ENCODE measurements at places on chromosomes 13 and 19. TPM values are rescaled to one million over a fixed set of nuclear protein-coding genes. Genes with fewer than 3 reads are reported as not detected.

Gene ZNF85
- total RNA-seq: 14.6 TPM

Gene LRFN3
- total RNA-seq: 0.52 TPM

Gene APOC4
- not detected for total RNA-seq

Gene POSTN
- 1,449 TPM for total RNA-seq

Gene PRSS57
- not detected for total RNA-seq

Gene MYH14
- 30.3 TPM for total RNA-seq

Gene NLRP12
- total RNA-seq: 1.0 TPM

Gene ZNF626
- 11.5 TPM for total RNA-seq

Gene ZNF763
- 2.1 TPM for total RNA-seq

Gene COX6B2
- not detected for total RNA-seq

Gene SELENOV
- total RNA-seq: not detected

Gene NLRP4
- total RNA-seq: not detected

Gene CEP89
- 7.8 TPM for total RNA-seq

Gene RASGRP4
- total RNA-seq: 1.0 TPM

Gene LHFPL6
- total RNA-seq: 32.4 TPM

Gene PGLYRP1
- total RNA-seq: 2.1 TPM

Gene SWSAP1
- 0.52 TPM for total RNA-seq

Gene ZNF625
- 7.3 TPM for total RNA-seq

Gene PDE4A
- total RNA-seq: 1.0 TPM

Gene ASPDH
- total RNA-seq: not detected

Gene IL4I1
- 0.52 TPM for total RNA-seq

Gene FAAP24
- total RNA-seq: 1.0 TPM

Gene SULT2A1
- not detected for total RNA-seq

Gene C19orf81
- not detected for total RNA-seq

Gene NLRP7
- not detected for total RNA-seq

Gene F2RL3
- 0.52 TPM for total RNA-seq

Gene CALR3
- under 0.01 TPM for total RNA-seq

Gene C13orf42
- total RNA-seq: not detected

Gene NLRP5
- not detected for total RNA-seq

Gene SIGLEC14
- total RNA-seq: not detected

Gene ZNF568
- total RNA-seq: 23.0 TPM

Gene GPR12
- total RNA-seq: not detected

Gene PSG1
- not detected for total RNA-seq

Gene NLRP11
- total RNA-seq: under 0.01 TPM

Gene INSR
- 38.6 TPM for total RNA-seq

Gene DNAAF3
- total RNA-seq: not detected

Gene RPS16
- 128 TPM for total RNA-seq

Gene KLK4
- not detected for total RNA-seq

Measured in skeletal muscle tissue (tissue), 5 donors.